ENCODE measurements at places on chromosomes 3 and 15.

GRCh38 chr15:70576696-70577095 is 186.7 kb downstream of the UACA start:
- no peak for DNase-seq

DNA sequence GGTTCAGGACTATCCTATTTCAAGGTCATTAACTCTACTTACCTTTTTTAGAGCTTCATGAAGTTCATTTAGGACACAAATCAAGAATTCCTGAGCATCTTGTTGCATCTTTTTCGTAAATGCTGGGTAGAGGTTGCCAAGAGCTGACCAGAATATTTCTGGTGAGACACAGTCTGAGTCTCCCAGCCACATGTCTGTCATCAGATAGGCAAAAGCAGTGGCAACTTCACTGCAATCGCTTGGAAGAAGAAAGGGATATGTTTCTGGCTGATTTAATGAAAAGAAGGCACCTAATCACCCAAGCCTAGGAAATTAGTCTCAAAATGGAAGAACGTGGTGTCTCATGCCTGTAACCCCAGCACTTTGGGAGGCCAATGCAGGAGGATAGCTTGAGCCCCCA is 2.9 kb downstream of the USP50 start:
- no peak for DNase-seq

- DNase-seq, result no peak
These were observed 650 bp downstream of the PYGO1 start for GRCh38 chr15:55587321-55588069.

DNA sequence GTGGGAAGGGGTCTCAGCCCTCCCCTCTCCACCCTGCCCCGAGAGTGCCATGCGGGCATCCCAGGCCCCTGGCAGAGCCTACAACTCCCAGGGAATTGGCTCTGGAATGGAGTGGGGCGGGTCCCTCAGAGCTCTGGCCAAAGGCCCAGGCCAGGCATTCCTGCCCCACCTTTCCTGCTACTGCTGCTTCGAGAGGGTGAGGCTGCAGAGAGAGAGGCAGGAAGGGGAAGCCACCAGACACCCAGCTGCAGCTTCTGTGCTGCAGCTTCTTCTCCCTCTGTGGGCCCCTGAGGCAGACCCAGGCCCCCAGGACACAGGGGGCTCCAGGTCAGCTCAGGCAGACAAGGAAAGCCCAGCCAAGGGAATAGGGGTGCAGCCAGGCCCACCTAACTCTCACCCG is 2.7 kb downstream of the ALS2CL start:
- no peak for DNase-seq

DNA sequence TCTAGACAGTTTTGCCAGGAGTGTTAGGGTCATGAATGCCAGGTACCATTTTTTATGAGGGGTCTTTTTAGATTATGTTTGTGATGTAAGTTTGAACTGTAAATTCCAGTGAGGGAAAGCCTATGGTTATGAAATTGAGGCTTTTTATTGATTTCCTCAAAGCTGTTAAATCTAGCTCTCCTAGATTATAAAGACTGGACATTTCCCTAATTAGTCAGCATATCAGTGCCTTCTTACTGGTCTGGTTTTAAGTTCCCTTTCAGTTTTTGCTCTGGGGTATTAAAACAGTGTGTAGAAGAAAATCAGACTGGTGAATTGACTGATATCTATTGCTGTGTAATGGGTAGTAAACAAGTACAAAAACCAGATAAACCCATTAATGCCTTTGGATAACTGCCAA is 39.2 kb downstream of the LRRC49 start:
- DNase-seq, result no peak

DNA sequence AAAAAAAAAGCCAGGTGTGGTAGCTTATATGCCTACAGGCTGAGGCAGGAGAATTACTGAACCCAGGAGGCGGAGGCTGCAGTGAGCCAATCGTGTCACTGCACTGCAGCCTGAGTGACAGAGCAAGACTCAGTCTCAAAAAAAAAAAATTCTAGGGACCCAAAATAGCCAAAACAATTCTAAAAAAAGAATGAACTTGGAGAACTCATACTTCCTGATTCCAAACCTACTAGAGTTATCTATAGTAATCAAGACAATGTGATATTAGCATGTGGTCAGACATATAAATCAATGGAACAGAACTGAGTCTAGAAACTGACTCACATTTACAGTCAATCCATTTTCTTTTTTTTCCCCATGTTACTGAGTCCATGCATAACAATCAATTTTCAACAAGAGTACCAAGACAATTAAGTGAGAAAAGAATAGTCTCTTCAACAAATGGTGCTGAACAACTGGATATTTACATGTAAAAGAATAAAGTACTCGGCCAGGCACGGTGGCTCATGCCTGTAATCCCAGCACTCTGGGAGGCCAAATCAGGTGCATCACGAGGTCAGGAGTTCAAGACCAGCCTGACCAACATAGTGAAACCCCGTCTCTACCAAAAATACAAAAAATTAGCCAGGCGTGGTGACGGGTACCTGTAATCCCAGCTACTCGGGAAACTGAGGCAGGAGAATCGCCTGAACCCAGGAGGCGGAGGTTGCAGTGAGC is 11.9 kb downstream of the PRKAR2A start:
- no peak for DNase-seq

- no peak for DNase-seq
These were observed 60.9 kb upstream of the ATP11B start for GRCh38 chr3:182732232-182733015.

DNA sequence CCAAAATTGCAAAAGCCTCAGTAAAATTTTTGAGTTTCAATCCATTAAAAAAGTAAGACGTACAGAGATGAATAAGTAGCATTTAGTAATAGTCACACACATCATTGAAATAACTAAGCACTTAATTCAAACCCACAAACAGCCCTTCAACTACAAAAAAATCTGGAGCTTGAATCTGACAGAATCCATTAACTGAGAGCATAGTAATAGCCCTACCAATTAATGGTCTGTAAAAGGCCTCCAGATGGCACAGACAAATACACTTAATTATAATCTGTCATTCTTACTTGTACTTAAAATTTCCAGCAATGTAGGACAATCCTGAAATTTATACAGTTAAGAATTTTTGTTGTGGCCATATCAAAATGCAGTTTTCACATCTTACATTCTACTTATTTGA is 246.9 kb downstream of the VGLL3 start:
- no peak for DNase-seq

GRCh38 chr15:51401872-51402517 is 60.5 kb downstream of the GLDN start:
- no peak for DNase-seq

DNA sequence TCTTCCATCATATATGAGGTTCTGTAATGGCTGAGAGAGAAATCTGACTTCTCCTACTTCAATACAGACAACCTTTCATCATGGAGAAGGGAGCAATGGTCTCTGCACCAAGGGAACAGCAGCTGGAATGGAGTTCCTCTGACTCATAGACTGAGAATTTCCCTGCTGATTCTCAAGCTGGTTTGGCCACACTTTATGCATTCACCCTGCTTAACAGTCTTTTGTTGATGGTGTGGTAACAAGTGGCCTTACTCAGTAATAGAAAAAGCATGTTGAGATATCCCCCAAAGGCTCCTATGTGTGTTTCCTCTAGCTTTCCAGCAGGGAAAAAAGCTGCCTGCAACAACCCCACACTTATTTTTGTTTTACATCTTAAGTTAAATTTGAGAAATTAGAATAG is 138.1 kb downstream of the GREM1 start:
- no peak for DNase-seq

DNA sequence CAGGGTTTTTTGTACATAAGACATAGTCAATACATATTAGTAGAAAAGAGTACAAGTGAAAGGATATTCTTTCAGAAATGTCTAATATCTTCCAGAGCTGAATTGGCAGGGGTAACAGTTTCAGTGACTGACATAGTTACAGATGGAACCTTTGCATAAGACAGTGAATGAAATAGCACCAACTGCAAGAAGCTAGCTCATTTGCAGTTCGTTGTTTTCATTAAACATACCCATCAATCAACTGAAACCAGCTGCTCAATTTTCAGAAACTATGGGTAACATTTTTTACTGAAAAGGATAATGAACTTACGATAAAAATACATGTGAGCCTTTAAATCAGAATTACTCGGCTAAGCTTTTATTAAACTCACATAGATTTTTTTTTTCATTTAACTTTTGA is 93.9 kb upstream of the EPHA3 start:
- DNase-seq, result no peak

GRCh38 chr3:71578054-71578751 is 5.3 kb downstream of the FOXP1 start:
- no peak for DNase-seq

GRCh38 chr3:30597131-30597768 is 9.2 kb upstream of the TGFBR2 start:
- no peak for DNase-seq

GRCh38 chr15:99126131-99126588 is 21.3 kb downstream of the SYNM start:
- DNase-seq, result no peak

- DNase-seq, result no peak
These were observed 54.8 kb downstream of the SRGAP3 start for GRCh38 chr3:9194509-9195184.

DNA sequence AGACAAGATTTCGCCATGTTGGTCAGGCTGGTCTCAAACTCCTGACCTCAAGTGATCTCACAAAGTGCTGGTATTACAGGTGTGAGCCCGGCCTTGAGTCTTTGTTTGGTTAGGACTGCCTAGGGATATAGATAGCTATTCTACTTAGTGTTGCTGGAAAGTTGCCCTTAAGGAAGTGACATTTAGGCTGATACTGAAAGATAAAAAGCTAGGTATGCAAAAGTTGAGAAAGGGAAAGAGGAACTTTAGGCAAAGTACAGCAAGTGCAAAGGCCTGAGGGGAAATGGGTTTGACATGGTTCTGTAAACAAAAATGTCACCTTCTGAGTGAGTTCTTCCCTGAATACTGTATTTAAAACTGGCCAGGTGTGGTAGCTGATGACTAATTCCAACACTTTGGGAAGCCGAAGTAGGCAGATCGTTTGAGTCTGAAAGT is 111.5 kb downstream of the ZNF609 start:
- DNase-seq, result no peak

DNA sequence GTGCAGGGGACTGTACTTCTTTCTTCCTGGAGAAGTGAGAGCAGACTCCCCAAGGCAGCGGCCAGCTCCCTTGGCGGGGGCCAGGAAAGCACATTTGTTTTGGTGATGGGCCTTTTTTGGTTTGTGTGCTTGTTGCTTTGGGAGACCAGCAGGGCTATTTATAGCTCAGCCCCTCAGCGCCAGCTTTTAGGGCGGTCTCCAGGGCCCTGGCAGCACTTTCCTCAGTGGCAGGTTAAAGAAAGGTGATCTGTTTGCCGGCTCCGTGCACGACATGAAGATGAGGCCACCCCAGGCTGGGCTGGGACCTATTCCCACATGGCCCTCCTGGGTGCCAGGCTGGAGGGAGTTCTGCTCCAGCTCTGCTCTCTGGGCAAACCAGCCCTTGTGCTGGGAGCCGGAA is 21.8 kb downstream of the SLC6A11 start:
- no peak for DNase-seq

GRCh38 chr3:141303481-141304223 is 64.7 kb upstream of the ZBTB38 start:
- DNase-seq, result peak; percentile 48

DNA sequence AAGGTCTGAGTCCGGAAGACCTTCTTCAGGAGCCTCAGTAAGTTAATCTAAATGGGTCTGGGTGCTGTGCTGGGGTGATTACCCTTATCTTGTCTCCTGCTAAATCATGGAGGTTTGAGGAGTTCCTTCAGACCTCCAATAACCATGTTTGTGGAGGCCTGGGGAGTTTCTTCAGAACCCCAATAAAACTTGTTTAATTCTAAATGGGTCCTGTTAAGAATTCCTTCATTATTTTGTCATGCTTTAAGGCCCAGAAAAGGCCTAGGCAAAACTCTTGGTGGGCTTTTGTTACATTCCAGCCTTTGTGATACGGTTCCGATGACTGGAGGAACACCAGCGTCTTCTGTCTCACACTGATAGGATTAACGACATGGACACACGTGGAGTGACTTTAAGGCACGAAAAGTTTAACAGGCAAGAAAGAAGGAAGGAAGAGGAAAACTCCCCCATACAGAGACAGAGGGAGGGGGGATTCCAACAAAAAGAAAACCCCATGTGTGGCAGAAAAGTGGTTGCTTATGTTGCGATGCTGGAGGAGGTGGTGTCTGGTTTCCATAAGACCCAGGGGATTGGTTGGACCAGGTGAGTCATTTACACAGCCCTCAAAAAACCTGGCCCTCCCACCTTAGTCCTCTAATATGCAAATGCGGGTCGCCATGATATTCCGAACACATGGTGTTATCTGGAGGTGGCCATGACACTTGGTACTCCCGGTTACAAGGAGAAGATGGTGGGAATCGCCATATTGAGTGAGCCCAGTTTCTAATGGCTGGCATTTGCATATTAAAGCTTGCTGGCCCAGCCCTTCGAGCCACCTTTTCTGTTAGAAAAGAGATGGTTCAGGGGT is 72.6 kb upstream of the MFGE8 start:
- no peak for DNase-seq

- no peak for DNase-seq
These were observed 20.9 kb downstream of the ST3GAL6 start for GRCh38 chr3:98784042-98784441.

- no peak for DNase-seq
These were observed 51.5 kb downstream of the ISG20 start for GRCh38 chr15:88690331-88690730.

DNA sequence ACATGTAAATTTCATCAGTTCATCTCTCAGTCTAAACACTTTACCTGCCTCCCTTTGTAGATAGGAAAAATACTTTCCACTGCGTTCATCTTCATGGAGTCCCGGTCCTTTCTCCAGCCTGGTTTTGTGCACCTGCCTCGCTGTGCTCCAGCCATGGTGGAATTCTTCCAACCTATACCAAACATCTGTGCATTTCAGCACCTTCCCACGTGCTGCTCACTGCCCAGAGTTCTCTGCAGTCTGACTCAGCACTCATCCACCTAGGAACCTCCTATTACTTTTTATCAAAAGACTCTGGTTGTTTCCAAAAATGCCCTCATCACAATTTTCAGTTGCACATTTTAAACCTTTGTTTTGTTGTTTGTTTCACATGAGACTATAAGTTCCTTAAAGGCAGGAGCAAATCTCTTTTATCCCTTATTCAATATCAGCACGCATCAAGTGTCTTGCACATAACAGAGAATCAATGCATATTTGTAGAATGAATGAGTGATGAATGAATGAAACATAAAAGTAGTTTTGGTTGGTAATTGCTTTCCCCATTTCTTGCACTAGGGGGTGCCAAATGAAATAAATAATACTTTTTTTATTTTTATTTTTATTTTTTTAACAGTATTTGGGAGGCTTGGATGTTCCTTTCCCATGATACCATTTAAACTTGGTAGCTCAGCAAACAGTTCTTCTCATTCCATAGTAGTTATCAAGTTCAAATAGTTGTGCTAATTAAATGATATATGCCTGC is 30.2 kb upstream of the ADAMTS9 start:
- no peak for DNase-seq
